Activated CD4-positive, alpha-beta T cell treated with anti-CD3 and anti-CD28 coated beads for 48 hours (primary cell): ENCODE measurements at places on chromosomes 7 and 10.

GRCh38 chr7:113796557-113796956 lies 122.3 kb downstream of the PPP1R3A start:
- DNase-seq, result no peak

DNA sequence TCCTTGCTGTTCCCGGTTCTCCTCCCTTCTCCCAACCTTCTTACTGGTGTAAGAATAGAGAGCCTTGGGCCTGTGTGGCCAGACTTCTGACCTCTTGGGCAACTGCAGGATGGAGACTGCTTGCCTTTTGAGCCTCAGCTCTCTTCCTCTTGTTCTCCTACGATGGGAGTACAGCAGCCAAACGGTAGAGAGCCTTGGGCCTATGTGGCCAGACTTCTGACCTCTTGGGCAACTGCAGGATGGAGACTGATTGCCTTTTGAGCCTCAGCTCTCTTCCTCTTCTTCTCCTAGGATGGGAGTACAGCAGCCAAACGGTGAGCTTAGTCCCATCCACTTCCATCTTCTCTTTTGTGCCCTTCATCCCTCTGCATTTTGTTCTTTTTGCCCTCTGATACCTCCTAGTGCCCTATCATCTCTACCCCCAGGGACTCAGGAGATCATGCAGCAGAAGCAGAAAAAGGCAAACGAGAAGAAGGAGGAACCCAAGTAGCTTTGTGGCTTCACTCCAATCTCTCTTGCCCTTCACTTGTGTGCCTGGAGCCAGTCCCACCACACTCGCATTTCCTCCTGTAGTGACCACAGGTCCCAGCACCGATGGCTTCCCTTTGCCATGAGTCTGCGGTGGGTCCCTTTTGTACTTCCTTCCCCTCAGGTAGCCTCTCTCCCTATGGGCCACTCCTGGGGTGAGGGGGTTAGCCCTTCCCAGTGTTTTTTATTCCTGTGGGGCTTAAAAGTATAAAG lies 15.3 kb downstream of the SLC25A13 start:
- no peak for DNase-seq

GRCh38 chr10:66572700-66573099 lies 353.1 kb upstream of the LRRTM3 start:
- DNase-seq, result no peak

DNA sequence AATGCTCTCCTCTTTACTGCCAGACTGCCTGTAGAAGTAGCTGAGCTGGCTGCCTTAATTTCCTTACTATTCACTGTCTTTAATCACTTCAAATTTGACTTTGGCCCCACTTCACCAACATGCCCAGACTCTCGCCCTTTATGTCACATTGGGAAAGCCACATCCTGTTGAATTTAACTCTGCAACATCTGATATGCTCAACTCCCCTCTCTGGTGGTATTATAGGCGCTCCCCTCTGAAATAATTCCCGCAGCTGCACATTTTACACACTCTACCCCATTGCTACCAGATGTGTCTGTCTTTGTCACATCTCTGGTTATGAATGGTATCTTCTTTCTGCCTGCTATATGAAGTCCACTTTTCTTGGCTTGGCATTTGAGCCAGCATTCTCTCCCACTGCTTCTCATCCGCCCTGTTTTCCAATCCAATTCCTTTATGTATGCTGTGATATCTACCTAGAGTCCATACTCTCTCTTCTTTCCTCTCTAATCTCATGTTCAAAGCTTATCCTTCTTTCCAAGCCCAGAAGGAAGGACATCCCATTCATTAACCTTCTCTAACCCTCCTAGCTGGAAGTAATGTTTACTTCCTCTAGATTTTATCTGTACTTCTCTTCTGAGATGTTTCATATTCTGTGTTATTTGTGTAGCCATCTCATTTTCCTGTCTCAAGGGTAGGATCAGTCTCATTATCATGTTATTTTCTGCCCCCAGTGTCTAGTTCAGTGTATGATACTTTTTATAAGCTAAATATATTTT lies 134.5 kb downstream of the ST7 start:
- DNase-seq, result no peak

DNA sequence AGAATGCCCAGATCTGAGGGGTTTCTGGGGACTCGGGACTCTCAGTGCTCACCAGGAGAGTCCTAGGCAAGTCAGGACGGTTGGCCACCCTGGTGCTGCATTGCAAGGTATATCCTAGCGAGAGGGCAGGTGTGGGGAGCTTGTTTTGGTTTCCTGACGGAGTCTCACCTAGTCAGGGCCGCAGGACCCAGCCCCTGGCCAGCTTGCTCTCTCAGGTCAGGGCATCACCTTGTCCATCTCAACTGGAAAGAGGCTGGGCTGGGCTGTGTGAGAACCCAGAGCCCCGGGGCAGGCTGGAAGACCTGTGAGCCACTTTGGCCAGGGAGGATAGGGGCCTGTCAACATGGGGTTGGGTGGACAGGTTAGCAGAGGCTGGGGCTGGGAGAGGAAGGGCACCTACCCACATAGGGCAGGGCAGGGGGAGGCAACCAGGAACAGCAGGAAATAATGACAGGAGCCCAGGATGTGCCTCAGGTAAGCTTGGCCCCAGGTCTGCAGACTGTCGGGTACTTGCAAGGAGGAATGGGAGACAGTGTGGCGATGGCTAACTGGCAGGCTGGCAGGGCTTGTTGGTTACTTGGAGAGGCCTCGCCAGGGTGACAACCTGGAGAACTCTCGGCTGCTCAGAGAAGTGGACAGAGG lies 31.5 kb downstream of the DNAJB12 start:
- no peak for DNase-seq

DNA sequence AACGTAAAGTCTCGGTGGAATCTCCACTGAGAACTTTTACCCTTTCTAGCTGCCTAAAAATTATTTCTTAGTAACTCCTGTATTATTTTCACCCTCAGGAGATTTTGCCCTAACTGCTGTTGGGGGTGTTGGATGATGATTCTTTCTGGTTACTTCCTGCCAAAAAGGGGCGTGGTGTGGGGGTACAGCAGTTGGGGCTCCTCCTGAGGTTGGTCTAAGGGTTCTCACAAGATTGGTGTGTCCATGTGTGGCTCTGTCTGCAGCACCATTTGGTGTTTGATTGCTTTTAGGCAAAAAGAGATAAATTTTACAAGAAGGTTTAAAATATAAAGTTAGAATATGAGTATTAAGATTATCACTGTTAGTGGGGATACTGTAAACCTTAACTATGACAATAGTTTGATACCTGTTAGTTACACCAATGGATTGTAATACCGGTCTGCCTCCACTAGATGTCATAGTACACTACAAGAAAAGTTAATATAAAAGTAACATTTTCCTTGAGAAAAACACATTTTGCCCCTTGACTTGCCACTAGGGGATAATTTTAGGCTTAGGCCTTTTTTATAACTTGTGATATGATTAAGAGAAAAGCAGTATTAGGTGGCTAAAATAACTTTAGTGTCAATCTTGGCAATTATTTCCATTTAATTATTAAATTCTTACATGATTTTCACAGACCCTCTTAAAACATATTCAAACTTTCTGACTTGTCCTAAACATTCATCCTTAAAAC lies 928.7 kb downstream of the IPMK start:
- no peak for DNase-seq

- no peak for DNase-seq
These were observed 126.9 kb downstream of the MGMT start for GRCh38 chr10:129593953-129594352.

- DNase-seq, result no peak
These were observed 139.8 kb upstream of the CDK13 start for GRCh38 chr7:39810204-39810642.

GRCh38 chr7:464454-465401 lies 54.9 kb downstream of the PDGFA start:
- DNase-seq, result peak; percentile 2

GRCh38 chr7:1062296-1063294 lies 18.2 kb downstream of the GPR146 start:
- no peak for DNase-seq

DNA sequence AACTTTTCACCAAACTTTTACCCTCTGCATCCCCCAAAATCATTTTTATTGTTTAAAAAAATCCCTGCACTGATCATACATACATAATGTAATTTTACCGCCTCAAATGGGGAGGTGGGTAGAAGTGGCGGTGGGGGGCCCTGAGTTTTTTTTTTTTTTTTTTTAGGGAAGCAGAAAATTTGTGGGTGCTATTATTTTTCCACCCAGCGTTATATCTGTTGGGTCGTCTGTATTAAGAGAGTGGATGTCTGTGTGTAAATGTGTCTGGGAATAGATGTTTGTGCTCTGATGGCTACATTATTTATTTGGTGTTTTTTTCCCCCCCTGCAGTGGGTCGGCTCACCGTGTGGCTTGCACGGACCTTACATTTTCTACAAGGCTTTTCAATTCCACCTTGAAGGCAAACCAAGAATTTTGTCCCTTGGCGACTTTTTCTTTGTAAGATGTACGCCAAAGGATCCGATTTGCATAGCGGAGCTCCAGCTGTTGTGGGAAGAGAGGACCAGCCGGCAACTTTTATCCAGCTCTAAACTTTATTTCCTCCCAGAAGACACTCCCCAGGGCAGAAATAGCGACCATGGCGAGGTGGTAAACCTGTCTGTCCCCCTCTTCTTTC lies 438 bp downstream of the ARID5B start:
- peak; percentile 18 for DNase-seq

GRCh38 chr10:5741276-5741675 lies 56.6 kb downstream of the TASOR2 start:
- no peak for DNase-seq

DNA sequence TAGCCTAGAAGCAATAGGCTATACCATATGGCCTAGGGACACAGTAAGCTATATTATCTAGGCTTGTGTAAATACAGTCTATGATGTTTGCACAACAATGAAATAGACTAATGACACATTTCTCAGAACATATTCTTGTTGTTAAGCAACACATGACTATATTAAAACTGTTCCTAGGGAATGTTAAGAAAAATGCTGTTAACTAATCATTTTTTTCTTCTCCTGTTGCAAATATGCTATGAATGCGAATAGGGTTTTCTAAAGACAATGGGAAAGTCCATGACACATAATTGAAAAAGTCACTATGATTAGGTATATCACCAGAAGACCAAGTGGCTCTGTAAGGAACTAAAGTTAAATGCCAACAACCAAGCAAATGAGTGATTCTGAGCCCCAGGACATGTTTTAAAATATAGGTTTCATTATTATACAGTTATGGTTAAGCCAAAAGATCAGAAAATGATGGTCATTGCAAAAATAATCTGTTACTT lies 454.0 kb upstream of the SORCS1 start:
- no peak for DNase-seq

DNA sequence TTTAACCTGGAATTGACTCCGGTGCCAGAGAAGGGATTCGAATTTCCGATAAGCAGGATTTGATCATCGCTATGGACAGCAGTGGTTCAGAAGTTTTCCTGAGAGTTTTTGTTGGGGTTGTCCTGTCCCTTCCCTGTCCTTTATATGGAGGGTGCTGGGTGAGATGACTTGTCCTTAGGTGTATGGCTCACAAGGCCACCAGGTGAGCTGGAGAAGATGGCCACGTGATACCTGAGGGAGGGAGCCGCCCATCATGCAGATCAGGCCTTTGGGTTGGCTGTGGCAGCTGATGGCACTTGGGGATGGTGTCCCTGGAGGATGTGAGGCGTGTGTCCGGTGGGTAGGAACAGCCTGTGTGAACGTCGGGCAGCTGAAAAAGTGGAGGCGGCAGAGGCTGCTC lies 187.7 kb downstream of the PTPN20 start:
- no peak for DNase-seq

DNA sequence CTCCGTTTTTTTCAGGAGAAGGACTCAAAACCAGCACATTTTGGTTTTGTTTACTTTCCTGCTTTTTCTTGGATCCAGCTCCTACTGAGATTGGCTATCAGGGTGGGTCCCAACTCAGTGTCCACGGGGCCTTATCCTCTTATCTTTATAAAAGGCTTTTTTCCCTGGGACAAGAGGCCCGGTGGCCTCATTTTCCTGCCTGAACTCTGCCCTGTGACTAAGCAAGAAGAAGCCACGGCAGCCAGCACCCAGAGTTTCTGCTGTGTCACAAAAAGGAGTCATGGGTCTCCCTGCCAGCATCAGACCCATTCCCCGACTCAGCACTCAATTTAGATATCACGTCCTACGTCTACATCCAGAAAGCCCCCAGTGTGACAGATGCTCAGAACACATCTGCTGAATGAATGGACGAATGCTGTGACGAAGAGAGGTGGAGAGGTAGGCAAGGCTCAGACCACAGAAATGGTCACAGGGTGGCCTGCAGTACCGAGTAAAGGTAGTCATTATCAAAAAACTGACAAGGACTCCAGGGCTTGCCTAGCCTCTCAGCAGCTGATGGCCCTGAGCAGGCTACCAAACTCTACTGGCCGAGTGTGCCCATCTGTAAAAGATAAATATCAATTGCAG lies 16.7 kb downstream of the DLG5 start:
- no peak for DNase-seq

GRCh38 chr7:73652541-73652949 lies 15.1 kb upstream of the VPS37D start:
- no peak for DNase-seq

DNA sequence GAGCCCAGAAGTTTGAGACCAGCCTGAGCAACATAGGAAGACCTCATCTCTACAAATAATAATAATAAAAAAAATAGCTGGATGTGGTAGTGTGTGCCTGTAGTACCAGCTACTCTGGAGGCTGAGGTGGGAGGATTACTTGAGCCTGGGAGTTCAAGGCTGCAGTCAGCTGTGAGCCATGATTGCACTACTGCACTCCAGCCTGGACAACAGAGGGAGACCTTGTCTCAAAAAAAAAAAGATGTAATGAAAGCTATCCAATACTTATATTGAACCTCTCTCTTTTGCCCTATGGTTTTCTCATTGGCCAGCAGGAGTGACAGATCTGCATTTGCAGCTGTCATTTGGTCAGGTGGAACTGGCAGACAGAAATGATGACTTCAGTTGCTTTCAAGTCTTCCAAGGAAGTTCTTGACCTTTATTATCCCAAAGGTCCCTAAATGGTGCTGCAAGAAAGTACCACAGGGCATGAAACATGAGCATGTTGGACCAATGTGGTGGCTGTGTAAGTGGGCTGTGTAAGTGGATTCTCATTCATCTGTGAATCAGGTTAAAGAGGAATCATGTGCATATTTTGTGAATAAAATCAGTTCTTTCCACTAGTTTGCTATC lies 99.4 kb downstream of the CALD1 start:
- DNase-seq, result no peak

DNA sequence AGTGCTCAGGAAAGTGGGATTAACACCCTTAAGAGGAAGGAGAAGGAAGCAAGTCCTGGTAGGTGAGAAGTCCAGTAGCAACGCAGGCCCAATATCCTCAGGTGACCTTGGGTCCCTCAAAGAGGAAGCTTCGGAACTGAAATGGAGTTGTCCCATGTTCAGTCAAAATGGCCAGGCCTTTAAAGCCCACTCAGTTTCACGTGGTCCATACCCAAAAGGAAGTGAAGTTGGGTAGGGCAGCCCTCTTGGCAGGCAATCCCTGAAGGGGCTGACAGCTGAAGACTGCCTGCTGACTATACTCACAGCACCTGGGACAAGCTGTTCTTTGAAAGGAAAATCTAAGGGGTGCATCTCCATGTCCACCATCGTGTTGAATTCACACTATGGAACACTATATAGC lies 3.0 kb downstream of the GSAP start:
- no peak for DNase-seq

DNA sequence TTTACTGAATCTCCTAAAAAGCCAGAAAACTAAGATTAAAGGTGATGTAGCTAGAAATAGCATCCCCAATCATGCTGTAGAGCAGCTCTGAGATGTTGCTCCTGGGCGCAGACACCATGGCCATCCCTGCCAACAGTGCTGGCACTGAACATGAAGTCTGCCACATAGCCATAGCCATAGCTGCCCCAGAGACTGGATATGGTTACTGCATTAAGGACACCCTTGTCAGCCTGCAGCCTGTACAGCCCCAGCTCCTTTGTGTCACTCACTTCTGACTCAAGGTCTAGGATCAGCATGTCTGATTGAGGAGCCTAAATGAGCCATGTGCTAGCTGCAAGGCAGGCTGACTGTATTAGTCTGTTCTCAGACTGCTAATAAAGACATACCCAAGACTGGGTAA lies 284.6 kb downstream of the RPS24 start:
- no peak for DNase-seq
